ACHN (cell line): ENCODE measurements at places on chromosomes 11 and 22.
A peak's percentile ranks its signal among the peaks of the same experiment; 100 is the strongest.

- no peak for DNase-seq
Observed at GRCh38 chr22:27270818-27271510, 530.6 kb downstream of the MN1 start.

GRCh38 chr22:34454598-34454997, 534.3 kb upstream of the LARGE1 start:
- no peak for DNase-seq

DNA sequence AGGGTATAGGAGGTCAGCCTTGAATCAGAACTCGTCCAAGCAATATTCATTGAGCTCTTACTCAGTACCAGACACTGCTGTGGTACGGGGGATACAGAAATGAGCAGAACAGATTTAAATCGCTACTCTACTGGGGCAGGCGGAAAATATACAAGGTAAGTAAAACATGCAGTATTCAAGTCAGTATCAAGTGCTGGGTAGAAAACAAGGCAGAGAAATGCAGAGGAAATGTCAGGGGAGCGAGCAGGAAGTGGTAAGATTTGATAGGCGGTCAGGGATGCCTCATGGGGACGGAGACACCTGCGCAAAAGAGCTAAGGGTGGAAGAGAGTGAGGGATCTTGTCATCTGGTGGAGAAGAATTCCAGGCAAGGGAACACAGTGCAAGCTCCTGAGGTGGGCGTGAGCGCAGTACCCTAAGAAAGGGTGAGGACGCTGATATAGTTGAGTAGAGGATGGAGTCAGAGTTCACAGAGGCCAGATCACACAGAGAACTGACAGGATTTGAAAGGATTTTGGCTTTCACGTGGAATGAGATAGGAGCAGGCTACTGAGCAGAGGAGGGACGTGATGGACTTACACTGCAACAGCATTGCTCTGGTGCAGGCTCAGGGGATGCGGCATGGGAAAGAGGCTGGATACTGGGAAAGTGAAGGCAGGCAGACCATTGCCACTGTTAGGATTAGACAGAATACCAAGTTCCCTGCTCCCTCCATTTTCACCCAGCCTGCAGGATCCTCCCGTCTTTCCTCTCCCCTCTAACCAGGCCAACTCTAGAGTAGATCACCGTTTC, 35.8 kb downstream of the SC5D start:
- DNase-seq, result no peak

GRCh38 chr11:66343176-66343575, 1.7 kb downstream of the BRMS1 start:
- no peak for DNase-seq

GRCh38 chr11:44068180-44068579, 2.1 kb downstream of the ACCS start:
- no peak for DNase-seq

- no peak for DNase-seq
Observed at GRCh38 chr22:27772984-27773498, 28.5 kb downstream of the MN1 start.

- DNase-seq, result peak; percentile 91
Observed at GRCh38 chr11:11584530-11584810, 37.3 kb downstream of the GALNT18 start.

DNA sequence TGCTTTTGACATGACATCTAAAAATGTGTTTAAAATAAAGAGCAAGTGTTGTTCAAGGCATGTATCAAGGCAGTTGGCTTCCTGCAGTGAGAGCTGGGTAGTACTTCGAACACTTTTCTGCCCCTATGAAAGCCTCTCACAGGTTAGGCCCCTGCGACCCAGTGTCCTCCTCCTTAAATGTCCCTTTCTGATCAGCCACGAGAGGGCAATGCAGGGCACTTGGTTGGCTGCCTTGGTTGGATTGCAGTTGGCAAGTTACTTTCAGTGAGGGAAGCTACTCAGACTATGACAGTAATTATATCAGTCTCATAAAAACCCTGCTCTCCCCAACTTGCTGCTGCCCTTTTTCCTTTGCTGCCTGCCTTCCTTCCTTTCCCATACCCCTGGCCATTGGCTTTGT, 743.8 kb downstream of the NTM start:
- peak; percentile 39 for DNase-seq

DNA sequence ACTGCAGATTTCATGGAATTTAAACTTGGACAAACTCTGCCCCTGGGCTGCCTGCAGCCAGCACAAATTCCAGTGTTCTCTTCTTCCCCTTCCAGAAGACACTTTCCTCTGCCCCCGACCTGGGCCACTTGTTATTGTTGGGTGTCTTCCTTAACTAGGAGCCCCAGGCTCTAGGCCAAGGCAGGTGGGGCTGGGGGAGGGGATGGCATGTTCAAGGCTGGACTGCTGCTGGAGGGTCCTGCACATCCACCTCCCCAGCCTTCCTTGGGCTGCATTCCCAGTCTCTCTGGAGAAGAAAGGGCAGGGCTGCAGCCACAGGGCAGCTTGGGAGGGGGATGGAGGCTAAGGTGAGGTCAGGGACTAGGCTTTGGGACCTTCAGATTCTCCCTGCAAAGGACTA, 11.5 kb upstream of the SLC22A6 start:
- no peak for DNase-seq

GRCh38 chr11:121610706-121611105, 157.9 kb upstream of the SORL1-AS1 start:
- no peak for DNase-seq

DNA sequence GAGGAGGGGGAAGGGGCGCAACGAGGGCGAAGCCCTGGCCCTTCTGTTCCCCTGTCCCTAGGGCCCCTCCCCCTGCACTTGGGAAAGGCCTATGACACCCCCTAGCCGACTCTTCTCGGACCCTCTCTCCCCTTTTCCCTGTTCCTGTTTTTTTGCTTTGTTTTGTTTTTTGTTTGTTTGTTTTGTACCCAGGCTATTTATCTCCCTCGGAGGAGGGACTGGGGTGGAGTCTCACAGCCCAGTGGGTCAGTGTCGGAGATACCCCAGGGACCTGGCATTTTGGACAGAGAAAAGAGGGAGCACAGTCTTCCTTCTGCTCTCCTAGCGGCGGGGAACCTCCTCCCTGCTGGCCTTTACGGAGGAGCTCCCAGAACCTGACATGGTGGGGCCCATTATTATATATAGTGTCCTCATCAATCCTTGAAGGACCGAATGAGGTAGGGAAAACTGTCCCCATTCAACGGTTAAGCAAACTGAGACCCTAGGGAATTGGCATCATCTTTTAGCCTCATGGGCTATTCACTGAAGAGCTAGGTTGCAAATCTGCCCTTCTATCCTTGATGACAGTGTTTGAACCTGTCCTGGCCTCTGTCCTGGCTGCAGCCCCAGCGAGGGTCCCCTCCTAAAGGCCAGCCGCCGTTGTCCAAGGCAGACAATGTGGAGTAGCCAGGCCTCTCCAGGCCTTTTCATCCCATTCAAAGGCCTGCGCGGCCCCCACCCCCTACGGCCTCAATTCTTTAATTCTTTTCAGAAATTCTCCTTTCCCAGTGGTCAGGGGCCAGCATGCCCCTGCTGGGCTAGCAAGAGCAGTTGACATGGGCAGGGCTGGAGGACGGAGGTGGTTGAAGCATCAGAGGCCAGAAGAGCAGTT, 911 bp downstream of the EMID1 start:
- no peak for DNase-seq

GRCh38 chr11:86370171-86370570, 4.5 kb upstream of the CCDC81 start:
- no peak for DNase-seq

GRCh38 chr11:33716243-33716642, 15.6 kb upstream of the C11orf91 start:
- peak; percentile 50 for DNase-seq

DNA sequence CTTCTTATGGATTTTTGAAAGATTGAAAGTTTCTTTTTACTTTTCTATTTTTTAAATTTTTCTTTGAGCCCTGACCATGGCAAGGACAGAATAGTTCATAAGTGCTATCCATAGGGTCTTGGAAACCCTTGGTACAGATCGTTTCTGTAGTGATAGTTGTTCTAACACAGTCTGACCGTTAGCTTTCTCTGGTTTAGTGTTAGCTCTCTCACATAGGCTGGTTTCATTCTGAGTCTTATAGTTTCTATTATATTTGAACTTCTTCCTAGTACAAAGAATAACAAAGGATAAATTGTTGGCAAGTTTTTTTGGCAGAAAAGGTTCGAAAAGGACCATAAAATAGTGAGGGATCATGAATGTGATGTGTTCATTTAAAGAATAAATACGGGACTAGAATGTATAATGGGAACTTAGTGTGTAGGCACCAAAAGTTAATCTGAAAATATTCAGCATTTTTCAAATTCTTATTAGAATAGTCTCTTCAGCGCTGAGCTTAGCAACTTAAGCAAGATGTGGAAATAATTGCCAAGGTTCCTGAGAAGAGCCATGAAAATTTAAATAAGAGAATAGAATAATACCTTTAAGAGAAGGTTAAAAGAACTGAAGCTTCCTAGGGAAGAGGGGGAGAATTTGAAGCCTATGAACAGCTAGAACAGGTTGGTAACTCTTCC, 24.1 kb downstream of the FDX1 start:
- no peak for DNase-seq

DNA sequence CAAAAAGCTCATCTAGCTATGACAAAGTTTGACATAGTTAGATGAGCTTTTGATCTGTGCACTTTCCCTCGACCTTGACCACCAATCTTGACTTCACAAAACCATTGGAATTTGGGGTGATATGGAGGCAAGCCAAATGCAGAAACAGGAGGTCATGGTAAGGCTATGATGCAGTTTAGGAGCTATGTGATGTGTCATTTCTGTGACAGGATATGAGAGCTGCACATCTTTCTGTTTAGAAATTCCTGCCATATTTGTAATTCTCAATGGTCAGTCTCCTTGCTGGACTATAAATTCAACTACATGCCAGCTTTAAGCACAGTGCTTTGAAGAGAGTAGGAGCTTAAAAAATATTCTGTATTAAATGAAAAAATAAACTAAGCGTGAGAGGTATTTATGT, 12.9 kb downstream of the OR51B6 start:
- peak; percentile 67 for DNase-seq

DNA sequence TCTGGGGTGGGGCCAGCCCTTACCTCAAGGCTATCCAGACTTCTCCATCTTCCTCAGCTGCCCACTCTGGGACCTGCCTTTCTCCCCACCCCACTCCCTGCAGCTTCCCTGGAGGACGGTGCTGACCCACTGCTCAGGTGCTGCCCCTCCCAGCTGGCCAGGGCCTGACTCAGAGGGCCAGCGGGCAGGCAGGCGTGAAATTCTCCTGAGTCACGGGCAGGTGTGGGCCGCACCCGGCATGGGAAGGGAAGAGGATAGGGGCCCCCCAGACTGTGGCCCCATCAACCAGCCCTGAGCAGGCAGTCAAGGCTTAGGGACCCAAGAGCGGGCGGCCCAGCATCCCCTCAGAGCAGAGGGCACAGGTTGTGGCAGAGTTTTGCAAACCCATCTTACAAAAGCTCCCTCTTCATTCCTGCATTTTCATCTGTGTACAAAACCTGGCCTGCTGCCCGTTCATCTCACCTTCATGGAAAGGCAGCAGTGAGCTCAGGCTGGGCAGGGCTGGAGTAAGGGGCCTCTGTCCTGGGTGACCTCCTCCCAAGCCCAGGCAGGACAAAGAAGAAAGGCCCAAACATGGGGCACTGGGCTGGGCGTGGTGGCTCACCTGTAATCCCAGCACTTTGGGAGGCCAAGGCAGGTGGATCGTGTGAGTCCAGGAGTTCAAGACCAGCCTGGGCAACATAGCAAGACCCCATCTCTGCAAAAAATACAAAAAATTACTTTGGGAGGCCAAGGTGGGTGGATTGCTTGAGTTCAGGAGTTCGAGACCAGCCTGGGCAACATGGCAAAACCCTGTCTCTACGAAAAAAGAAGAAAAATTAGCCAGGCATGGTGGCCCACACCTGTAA, 6.1 kb downstream of the RHOD start:
- peak; percentile 42 for DNase-seq

- DNase-seq, result no peak
Observed at GRCh38 chr11:23604966-23605365, 744.7 kb upstream of the CCDC179 start.

DNA sequence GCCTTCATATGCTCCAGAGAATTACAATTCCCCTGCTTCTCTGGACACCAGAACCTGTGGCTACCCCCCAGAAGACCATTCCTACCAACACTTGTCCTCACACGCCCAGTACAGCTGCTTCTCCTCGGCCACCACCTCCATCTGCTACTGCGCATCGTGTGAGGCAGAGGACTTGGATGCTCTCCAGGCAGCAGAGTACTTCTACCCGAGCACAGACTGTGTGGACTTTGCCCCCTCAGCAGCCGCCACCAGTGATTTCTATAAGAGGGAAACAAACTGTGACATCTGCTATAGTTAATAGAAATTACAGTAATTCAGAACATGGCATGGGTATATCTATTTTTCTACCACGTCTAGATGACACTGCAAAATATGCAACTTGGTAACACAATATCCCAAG, 9.8 kb downstream of the POU2AF3 start:
- DNase-seq, result peak; percentile 4

GRCh38 chr11:99987821-99988470, 699.1 kb upstream of the ARHGAP42 start:
- no peak for DNase-seq

- peak; percentile 6 for DNase-seq
Observed at GRCh38 chr11:35943309-35943708, 553 bp upstream of the LDLRAD3 start.

- DNase-seq, result peak; percentile 63
Observed at GRCh38 chr11:27717377-27717776, 17.1 kb upstream of the BDNF start.

DNA sequence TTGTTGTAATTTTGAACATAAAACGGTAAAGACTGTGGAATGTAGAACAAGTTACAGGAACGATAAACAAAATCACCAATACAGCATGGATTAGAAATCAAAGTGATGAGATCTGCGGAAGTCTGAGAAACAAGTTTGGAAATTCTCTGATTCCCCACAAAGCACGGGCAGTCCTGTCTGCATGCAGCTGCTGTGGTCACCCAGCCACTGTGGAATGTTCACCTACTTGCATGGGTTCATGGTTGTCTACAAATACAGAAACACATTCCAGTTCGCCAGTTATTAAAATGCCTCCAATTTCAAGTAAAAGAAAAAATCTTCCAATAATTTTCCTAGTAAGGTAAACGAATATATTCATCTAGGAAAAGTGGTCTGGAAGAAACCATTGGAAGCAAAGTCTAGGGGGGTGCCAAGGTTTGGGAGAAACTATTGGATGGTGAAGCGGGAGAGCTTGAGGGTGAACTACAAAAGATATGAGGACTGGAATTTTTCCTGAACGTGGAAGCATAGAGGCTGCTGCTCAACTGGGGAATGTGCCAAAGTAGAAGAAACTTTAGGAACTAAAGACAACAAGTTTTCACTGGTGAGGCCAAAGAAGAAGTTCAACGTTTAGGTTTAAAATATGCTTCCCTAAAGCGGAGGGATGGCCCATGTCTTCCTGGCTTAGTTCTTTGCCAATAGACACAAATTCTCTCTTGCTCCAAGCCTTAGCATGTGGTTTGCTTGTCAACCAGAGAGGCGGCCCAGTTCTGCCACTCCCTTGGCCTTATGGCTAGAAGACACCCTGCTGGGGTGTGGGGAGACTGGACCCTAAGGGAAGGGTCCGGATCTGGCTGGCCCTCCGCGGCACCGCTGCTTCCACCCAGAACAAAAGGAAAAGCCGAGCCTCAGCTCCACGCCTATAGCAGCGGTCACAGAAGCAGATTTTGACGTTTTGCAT, 70.2 kb downstream of the CTTN start:
- DNase-seq, result no peak

GRCh38 chr22:20490941-20491307, 4.7 kb downstream of the KLHL22 start:
- no peak for DNase-seq

- DNase-seq, result no peak
Observed at GRCh38 chr11:46039990-46040389, 81.3 kb downstream of the PHF21A start.
